Hematopoietic multipotent progenitor cell treated with erythropoietin and hydrocortisone succinate and interleukin-3 and kit ligand, for 8 days (in vitro differentiated cells): ENCODE measurements at places on chromosomes 7 and 10.

DNA sequence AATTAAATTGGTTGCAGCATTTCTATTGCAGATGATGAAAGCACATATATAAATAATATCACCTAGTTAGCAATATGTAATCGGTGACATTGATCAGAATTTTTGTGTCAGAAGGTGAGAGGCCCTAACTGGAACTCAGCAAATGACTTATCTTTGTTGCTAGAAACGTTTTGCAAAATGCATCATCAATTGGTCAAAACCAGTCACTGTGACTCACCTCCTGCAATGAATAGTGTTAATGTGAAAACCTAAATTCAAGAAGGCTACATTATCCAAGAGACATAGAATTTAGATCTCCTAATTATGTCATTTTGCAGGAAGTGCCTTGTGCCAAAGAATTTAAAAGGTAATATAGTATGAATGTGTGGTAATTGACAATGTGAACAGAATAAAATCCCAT lies 9.8 kb upstream of the PNLIPRP3 start:
- DNase-seq = no peak

DNA sequence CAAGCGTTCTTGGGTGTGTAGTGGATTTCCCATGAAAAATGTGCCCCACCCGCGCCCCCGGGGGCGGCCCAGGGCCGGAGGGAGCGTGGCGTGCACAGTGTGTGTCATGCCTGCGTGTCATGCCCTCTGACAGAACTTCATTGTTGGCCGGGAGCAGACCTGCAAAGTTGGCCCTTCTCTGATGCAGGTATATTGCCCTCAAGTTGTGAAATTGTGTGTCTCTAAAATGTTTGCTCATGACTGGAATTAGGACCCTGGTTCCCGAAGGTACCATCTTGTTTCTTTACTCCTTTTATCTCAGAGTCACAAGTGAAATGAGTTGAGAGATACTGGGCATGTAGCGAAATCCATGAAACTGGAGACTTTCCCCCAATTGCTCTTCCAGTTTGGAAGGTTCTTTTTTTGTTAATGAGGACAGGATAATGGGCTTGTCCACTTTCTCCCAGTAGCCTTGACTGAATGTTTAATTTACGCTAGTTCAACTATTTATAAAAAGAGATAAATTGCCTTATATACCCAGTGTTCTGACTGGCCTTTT lies 26.2 kb downstream of the ADK start:
- DNase-seq = peak; percentile 53

GRCh38 chr7:87370660-87371180 lies 25.3 kb downstream of the CROT start:
- DNase-seq = peak; percentile 72

DNA sequence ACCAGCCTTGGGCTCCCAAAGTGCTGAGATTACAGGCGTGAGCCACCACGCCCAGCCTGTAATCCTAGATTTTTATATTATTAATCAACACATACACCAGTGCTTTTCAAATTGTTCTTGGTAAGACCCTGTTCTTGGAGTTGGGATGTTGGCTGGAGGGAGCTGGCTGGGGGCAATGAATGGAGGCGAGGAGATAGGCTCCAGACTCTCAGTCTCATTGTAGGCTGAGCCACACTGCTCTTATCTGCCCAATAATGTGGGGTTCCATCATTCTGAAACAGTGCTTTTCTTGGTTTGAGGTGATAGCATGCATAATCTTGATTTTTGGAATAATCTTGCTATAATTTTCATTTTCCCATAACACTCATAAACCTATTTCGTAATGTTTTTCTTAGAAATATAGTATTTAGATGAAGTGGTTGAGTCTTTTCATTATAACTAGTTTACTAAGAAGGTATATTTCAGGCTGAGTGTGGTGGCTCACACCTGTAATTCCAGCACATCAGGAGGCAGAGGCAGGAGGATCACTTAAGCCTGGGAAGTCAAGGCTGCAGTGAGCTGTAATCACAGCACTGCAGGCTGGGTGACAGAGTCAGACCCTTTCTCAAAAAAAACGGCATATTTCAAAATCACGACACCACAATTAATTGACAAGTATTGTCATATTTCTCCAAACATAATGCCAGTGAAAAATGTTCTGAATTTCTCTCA lies 65.1 kb upstream of the LYZL2 start:
- no peak for DNase-seq

GRCh38 chr7:84022684-84023308 lies 171.8 kb downstream of the SEMA3A start:
- DNase-seq = no peak

- DNase-seq = no peak
Measured at GRCh38 chr10:47137311-47137851, 162.6 kb upstream of the GDF10 start.

DNA sequence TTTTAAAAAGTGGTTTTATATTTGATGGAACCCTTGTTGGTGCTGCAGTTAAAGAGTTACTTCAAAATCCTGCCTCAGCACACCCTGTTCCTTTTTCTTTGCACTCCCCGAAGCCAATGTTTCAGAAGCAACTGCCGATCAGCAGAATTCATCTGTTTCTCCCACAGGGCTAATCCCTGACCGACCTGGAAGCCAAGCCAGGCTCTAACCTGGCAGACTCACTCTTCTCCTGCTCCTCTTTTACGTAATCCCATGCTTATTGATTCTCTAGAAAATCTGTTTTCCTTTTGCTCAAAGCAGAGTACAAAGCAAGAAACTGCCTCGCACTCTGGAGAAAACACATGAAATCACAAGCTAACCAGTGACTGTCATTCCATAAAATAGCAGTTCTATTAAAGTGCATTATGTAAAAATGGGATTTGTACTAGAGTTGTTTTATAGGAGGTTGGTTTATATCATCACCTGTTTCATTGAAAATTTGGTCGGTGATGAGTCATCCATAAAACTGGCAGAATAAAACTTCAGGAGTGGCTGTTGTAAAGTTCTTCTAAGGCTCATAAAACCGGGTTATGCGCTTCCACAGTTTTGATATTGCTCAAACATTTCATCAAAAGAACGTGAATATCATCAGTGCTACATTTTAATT lies 99.9 kb downstream of the CNTNAP2 start:
- no peak for DNase-seq

GRCh38 chr7:90211391-90212148 lies at the start of gene STEAP2:
STEAP2 (plus strand) TSS chr7:90211740; CDS start chr7:90225083, 13,343 bp downstream.
- peak; percentile 20 for DNase-seq

GRCh38 chr7:35725280-35725680 lies 30.3 kb upstream of the HERPUD2 start:
- no peak for DNase-seq

- DNase-seq = peak; percentile 40
Measured at GRCh38 chr7:127983804-127984332, 47.4 kb downstream of the LRRC4 start.

DNA sequence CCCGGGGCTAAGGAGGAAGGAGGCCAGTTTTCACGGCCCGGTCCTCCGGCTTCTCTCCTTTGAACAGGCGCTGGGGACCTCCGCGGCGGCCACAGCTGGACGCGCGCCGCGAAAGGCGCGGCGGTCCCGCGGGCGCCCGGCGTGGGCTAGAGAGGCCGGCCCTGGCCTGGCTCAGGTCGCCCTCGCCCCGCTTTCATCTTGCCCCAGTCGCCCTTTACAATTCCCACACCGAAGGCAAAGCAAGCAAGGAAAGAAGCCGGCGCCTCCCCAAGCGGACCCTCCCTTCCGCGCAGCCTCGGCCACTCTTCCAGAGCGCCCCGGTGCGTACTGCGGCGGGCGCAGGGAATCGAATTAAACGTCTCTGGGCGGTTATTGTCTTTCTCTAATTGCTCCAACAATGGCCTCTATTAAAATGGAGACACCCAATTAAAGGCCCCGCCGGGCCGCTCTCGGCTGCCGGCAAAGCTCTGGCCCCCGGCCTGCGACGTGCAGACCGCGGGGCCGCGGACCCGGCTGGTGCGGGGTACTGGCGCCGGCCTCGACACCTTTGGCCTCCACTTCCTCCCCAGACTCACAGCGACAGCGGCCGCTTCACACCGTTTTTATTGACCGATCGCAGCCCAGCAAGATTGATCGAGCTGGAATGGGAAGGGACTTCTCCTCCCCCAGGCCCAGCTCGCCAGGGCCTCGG lies 4.5 kb upstream of the GATA3 start:
- no peak for DNase-seq

DNA sequence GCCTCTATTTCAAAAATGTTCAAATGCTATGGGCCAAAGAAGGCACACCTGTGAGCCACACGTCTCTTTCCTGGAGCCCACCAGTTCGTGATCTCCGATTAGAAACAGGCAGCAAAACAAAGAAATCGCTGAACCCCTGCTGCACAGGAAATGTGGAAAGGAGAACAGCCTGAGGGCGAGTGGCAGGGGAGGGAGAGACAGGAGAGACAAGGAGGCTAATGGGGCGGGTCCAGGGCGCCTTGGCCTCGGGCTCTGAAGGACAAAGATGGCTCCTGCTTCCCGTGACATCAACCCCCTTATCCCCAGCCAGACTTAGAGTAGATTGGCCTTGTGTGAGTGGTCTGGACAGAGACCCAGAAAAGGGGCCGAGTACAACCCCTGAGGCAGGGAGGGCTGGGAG lies 62.4 kb upstream of the DOCK1 start:
- DNase-seq = no peak

GRCh38 chr10:44017483-44018145 lies 367.3 kb downstream of the CXCL12 start:
- no peak for DNase-seq

DNA sequence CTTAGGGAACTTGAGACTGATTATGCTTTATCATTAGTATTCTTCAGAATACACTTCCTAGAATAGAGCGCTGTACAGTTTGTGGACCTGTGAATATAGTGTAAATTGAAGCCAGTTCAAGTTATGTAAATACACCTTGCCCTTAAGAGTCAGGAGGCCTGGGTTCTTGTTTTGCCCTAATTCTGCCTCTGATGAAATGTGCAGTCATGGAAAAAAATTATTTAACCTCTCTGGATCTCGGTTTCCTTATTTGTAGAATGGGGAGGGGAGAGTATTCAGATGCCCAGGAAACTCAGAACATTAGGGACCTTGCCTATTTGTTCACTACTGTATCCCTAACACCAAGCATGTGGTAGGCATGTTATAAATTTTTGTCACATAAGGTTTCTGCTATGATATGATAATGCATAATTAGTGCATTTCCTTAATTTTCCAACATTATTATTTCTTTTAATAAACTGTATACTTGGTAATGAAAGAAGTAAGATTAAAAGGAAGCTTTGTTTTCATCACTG lies 1.3 kb downstream of the EXOC6 start:
- DNase-seq = peak; percentile 44

GRCh38 chr7:128876586-128876977 lies 13.9 kb downstream of the ATP6V1F start:
- no peak for DNase-seq

DNA sequence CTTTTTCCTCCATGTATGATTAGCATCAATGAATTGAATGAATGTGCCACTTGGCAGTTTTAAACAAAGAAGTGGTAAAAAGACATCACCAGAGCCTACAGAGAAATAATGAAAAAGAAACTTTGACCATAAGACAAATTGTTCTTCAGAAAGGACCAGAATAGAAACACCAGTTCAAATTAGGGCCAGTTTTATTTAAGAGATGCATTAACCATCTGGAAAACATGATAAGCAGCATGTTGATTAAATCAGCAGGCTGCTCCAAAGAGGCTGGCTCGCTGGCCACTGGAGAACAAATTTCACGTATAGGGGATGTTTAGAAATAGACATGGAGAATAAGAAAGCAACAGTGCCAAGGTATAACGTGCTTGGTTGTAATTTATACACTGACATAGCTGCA lies 242.3 kb upstream of the AOAH start:
- DNase-seq = no peak

DNA sequence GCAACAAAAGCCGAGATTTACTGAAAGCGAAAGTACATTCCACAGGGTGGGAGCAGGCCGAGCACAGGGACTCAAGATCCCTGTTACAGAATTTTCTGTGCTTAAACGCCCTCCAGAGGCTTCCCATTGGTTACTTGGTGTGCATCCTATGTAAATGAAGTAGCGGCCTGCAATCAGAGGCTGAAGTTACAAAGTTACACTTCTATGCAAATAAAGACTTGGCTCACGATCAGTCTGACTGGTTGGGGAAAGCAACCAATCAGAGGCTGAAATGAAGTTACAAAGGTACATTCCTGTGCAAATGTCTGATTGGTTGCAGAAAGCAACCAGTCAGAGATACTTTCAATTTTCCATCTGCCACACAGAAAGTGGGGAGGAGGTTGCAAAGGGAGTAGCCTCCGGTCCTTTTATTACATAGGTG lies 4.1 kb downstream of the ACBD7 start:
- DNase-seq = no peak

GRCh38 chr7:112566442-112567324 lies 85.9 kb downstream of the LSMEM1 start:
- no peak for DNase-seq

GRCh38 chr7:144761493-144761892 lies 74.4 kb downstream of the TPK1 start:
- no peak for DNase-seq

- DNase-seq = no peak
Measured at GRCh38 chr10:82212753-82213152, 337.8 kb downstream of the NRG3 start.

- peak; percentile 67 for DNase-seq
Measured at GRCh38 chr7:5694912-5695726, 86.3 kb downstream of the RNF216 start.

- DNase-seq = no peak
Measured at GRCh38 chr10:71805776-71806703, 32.7 kb upstream of the VSIR start.

DNA sequence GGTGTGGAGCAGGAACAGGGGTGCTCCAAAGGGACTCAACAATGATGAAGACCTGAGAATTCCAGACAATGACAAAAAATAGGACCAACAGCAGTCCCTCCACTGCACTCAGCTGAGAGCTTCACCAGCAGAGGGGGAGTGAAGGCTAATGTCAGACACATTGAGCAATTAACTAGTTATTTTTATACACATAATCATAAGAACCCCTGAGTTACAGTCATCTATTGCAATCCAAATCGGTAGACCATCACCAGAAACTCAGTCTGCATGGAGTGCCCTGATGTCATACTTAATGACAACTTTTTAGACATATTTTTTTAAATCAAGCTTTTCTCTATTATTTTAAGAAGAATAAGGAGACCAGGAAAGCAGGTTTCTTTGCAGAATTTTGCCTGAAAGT lies 30.6 kb upstream of the IKZF1 start:
- DNase-seq = no peak

GRCh38 chr10:3754727-3755439 lies 30.1 kb downstream of the KLF6 start:
- DNase-seq = no peak

GRCh38 chr7:116525298-116525912 lies 569 bp downstream of the CAV1 start:
- no peak for DNase-seq

GRCh38 chr10:1644191-1644711 lies 93.1 kb downstream of the ADARB2 start:
- no peak for DNase-seq
